ENCODE measurements at places on chromosomes 12 and 14. TPM values are rescaled to one million over a fixed set of nuclear protein-coding genes. Genes with fewer than 3 reads are reported as not detected.

The CIROP gene
- 0.06 TPM for polyA plus RNA-seq

The NELL2 gene
- 149 TPM for polyA plus RNA-seq

The ERBB3 gene
- 95.1 TPM for polyA plus RNA-seq

The PRICKLE1 gene
- polyA plus RNA-seq, result 47.1 TPM

The OTUB2 gene
- polyA plus RNA-seq, result 5.8 TPM

- no peak for DNase-seq
- H3K27me3 ChIP-seq, result no peaks in the 10 kb centered on the region
- H3K36me3 ChIP-seq, result peaks cover 33% of the 10 kb centered on the region
Observed at GRCh38 chr14:104181761-104182530, 43.6 kb downstream of the KIF26A start.

DNA sequence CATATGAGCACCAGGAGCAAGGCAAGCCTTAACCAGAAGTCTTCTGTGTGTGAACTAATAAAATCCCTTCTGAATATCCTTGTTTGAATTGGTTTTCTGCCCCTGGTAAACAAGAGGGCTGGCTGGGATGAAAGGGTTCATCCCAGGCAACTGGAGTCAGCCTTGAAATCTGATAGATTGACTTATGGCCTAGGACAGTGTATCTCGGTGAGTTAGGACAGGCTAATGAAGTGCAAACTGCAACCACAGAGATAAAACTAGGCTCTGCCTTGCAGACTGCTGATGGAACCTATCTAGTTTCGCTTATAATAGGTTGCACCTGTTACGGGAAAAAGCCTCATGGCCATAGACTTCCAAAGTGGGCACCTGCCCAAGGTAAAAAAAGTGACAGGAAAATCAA is 451.9 kb upstream of the NOVA1 start:
- no peak overlapping the region for H3K27ac ChIP-seq
- no peaks in the 10 kb centered on the region for H3K4me1 ChIP-seq
- H3K36me3 ChIP-seq, result no peaks in the 10 kb centered on the region
- H3K27me3 ChIP-seq, result no peaks in the 10 kb centered on the region

GRCh38 chr14:104105071-104105821 is 19.7 kb downstream of the ASPG start:
- no peak overlapping the region for H3K4me3 ChIP-seq
- no peak overlapping the region for H3K27ac ChIP-seq
- no peak for DNase-seq
- peaks cover 8% of the 10 kb centered on the region for H3K4me1 ChIP-seq
- no peaks in the 10 kb centered on the region for H3K27me3 ChIP-seq
- H3K36me3 ChIP-seq, result peaks cover 2% of the 10 kb centered on the region

- no peaks in the 10 kb centered on the region for H3K4me1 ChIP-seq
- DNase-seq, result no peak
- no peak overlapping the region for H3K4me3 ChIP-seq
- no peaks in the 10 kb centered on the region for H3K27me3 ChIP-seq
- no peaks in the 10 kb centered on the region for H3K36me3 ChIP-seq
Observed at GRCh38 chr12:5733136-5733755, 211.8 kb downstream of the ANO2 start.

DNA sequence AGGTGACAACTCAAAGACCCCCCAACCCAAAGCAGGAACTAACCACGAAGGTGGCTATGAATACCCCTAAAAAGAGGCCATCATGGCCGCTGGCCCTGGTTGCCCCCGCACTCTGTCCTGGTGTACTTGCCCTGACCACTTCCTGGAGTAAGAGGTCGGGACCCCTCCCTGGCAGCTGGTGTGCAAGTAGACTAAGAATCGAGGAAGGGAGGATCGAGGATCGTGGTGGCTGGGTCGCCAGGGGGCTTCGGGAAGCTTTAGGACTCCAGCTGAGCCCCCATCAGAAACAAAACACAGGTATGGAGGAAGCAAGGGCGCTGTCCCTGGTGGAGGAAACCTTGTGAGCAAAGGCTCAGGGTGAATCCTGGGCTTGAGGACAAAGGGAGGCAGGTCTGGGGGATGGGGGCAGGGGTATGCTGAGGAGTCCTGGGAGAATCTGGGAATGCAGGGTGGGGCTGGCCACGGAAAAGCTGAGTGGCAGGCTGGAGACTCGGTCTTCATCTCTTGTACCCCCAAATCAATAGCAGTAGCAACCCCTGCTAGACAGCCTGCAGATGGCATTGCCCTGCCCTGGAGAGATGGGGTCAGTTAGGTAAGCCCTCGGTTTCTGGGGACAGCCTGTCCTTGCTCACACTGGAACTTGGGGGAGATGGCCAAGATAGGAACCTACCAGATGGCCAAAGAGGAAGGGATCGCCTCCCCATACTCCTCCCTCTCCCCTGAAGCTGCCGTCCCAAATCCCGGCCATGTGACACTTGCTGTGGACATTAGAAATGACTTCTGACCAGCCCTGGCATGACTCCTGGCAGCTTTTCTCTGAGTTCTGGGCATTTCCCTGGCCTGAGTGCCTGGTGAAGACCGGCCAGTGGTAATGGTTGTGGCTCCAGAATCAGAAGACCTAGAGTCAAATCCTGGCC is 45.3 kb upstream of the ESRRB start:
- H3K27ac ChIP-seq, result no peak overlapping the region
- peaks cover 32% of the 10 kb centered on the region for H3K4me1 ChIP-seq
- H3K36me3 ChIP-seq, result no peaks in the 10 kb centered on the region
- no peak for DNase-seq

Data from spinal cord (tissue), 10 donors.